BJ (cell line): ENCODE measurements at places on chromosomes 13 and 19. TPM values are rescaled to one million over a fixed set of nuclear protein-coding genes. Genes with fewer than 3 reads are reported as not detected.

RNF126 gene
- 2.7 and 2.9 TPM in 2 replicates for polyA plus RNA-seq

COX6B1 gene
- 463 and 510 TPM in 2 replicates for polyA plus RNA-seq

ZNF154 gene
- 1.5 and 2.1 TPM in 2 replicates for polyA plus RNA-seq

ZNF577 gene
- polyA plus RNA-seq: 4.6 and 8.3 TPM in 2 replicates

KIR3DL2 gene
- polyA plus RNA-seq: not detected in 2 replicates

ARHGEF18 gene
- 8.6 and 12.7 TPM in 2 replicates for polyA plus RNA-seq

TEX101 gene
- not detected in 2 replicates for polyA plus RNA-seq

- no peak for DNase-seq
Observed at GRCh38 chr13:78679329-78679728, 20.4 kb upstream of the OBI1 start.

GRCh38 chr13:21528616-21529015, 69.5 kb upstream of the ZDHHC20 start:
- DNase-seq: peak; percentile 64

DNA sequence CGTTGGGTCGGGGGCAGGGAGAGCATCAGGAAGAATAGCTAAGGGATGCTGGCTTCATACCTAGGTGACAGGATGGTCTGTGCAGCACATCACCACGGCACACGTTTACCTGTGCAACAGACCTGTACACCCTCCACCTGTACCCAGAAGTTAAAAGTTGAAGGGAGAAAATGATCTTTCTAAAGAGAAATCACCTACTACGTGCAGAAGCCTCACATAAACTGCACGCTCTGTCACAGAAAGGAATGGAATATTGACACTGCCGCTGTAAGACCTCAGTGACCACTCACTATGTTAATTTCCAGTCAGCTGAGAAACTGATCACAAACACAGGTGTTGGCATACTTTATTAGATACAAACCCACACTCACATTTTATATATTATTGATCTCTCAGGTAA, 26.8 kb downstream of the LAMP1 start:
- no peak for DNase-seq

GRCh38 chr19:51294977-51295375, 16.5 kb upstream of the IGLON5 start:
- no peak for DNase-seq

DNA sequence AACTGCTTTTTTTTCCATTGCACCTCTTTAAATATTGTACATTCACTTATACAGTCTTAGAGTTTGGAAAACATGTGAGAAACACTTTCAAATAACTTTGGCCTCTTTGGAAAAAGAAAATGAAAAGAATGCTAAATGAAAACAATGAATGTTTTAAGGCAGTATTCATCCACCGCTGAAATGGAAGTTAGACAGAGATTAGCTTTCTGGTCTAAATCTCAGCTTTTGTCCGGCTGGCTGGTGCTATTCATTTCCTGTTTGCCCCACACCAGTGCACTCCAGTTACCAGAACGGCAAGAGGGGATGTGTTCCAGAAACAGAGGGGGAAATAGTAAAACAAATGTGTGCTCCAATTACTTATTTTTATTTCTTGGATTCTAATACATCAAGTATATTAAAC, 1201.3 kb downstream of the EFNB2 start:
- DNase-seq: peak; percentile 37
